ENCODE measurements at places on chromosomes 1 and 21.

- DNase-seq = peak; percentile 53
Measured at GRCh38 chr1:162530307-162530987, 31.1 kb upstream of the UAP1 start.

- DNase-seq = no peak
Measured at GRCh38 chr1:207361029-207361428, 39.6 kb downstream of the CD55 start.

- no peak for DNase-seq
Measured at GRCh38 chr1:40880813-40881549, 18.8 kb upstream of the CITED4 start.

DNA sequence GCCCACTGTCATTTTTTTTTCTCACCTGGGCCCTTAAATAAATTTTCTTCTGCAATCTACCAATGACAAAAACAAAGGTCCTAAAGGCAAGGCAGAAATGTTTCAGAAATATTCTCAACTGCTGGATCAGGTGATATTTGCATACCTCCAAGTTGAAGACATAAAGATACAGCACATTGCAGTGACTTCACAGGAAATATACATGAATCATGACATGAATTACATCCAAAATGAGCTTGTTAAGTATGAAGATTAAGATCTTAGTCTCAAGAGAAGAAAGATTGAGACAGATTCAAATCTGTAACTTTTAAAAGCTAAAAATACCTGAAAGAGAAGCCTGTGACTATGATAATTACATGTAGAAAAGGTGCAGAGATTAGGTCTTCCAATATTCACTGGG lies 207.8 kb downstream of the SIPA1L2 start:
- DNase-seq = no peak

DNA sequence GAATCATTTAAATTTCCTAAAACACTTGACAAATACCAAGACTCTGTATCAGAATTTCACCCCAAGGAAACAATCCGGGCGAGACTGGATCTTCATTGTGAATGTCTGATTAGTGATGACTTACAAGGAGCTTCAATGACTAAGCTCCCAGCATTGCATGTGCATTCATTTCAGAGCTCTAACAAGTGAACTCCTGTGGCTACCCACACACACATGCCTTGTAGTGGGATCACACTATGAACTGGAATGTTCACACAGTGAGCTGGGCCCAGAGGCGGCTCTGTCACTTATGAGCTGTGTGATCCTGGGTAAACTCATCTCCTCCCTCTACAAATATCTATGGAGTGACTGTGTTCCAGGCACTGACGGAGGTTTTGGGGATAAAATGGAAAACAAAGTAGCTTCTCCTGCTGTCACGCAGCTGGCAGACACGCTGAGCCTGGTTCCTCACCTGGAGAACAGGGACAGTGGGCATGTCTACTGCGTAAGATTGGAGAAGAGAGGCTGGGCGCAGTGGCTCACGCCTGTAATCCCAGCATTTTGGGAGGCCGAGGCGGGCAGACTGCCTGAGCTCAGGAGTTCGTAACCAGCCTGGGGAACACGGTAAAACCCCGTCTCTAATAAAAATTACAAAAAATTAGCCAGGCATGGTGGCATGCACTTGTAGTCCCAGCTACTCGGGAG lies 56.9 kb downstream of the CLSTN1 start:
- no peak for DNase-seq

DNA sequence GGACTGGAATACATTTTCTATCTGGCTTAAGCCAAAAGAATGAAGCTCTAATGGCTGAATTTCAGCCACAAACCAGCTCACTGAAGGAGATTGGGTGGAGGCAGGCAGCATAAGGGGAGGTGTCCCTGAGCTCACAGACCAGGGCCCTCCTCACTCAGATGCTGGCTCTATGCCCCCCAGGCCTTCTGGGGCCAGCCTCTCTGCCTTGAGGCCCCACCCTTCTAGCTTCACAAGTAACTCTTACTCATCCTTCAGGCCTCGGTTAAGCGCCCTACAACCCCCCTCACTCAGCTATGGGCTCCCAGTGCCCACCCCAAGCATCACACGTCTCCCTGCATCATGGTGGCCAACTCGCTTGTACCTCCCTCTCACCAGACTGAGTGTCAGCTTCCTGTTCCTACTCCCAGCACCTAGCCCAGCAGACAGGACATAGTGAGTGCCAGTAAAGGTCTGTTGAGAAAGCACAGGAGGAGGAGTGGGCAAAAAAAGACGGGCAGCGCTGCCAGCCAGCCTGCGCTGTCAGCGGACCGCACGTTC lies 40.8 kb upstream of the GPR157 start:
- DNase-seq = no peak

DNA sequence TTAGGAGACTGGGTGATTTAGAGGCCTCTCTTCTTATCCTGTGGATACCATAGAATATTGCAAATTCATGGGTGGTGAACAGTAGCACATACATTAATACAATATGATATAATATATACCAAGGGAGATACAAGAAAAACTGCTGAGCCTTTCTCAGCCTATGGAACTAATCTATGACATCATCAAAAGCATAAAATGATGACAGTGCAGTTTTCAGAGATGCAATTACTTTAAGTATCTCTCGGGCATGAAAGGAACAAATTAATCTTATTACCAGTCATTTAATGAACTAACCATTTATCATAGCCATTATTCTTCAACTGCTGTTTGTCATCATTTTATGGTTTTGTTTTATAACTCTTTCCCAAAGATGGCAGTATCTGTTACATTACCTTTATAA lies 3.5 kb downstream of the CHODL start:
- DNase-seq = no peak

GRCh38 chr1:71783071-71783470 lies 499.3 kb downstream of the NEGR1 start:
- DNase-seq = no peak

DNA sequence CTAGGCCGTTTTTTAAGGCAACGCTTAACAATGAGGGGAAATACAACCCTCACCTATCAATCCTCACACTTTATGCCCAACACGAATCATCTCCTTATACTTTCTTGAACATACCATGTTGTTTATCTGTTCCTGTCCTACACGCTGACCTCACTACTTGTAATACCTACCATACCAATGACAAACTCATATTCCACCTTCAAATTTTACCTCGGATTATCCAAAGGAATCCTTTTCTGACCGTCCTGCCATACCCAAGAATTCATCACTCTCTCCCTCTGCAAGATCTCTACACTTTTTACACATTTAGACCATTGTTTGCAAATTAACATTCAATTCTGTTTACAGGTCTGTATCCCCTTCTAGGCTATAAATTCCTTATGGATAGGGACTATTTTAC lies 64.4 kb upstream of the GUCA2A start:
- no peak for DNase-seq

GRCh38 chr1:162191396-162192305 lies 122.2 kb downstream of the NOS1AP start:
- no peak for DNase-seq

- DNase-seq = no peak
Measured at GRCh38 chr1:8342325-8342724, 24.4 kb downstream of the SLC45A1 start.

DNA sequence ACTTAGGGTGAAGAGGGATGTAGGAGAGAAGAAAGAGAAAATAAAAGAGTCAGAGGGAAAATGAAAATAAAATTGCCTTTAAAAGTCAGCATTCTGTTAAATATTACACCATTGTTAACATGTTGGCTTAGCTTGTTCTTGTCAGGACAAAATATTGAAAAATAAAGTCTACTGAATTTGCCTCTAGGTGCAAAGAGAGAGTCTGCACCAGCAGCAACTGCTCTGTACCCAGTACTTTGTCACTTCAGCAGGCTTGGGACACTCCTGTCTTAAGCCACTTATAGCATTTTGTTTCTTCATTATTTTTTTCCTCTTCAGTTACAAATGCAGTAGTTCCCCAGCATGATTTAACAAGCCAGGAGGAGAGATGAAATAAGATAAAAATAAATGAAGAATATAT lies 11.0 kb upstream of the USH2A start:
- DNase-seq = no peak

DNA sequence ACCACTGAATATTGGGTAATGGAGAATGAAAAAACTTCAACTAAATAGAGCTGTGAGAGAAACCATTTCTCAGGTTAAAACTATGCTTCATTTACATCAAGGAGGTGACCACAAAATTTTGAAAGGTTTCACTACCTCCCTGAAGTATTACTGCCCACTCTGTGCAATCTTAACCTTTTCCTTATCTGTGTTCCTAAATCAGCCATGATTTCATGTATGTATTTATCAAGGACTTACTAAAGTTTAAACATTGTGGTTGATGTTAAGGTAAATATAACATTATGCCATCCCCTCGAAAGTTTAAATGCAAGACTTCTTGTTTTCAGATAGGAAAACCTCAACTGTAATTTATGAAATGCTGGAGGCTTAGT lies 84.4 kb downstream of the CLEC20A start:
- no peak for DNase-seq

GRCh38 chr1:214897581-214897980 lies 185.0 kb upstream of the KCNK2 start:
- DNase-seq = no peak

- no peak for DNase-seq
Measured at GRCh38 chr1:41440321-41441085, 44.0 kb downstream of the EDN2 start.

GRCh38 chr1:29280409-29281131 lies 44.2 kb downstream of the PTPRU start:
- DNase-seq = no peak

Measured in iPS-NIHi11 (cell line).